Suprapubic skin (tissue), 4 donors: ENCODE measurements at places on chromosomes 1 and 21.

GRCh38 chr1:149925345-149925744, 2.3 kb downstream of the SF3B4 start:
- H3K27ac ChIP-seq: no peak overlapping the region
- no peaks in the 10 kb centered on the region for H3K27me3 ChIP-seq
- DNase-seq: no peak
- H3K4me3 ChIP-seq: no peak overlapping the region
- peaks cover 48% of the 10 kb centered on the region for H3K36me3 ChIP-seq
- H3K4me1 ChIP-seq: peaks cover 32% of the 10 kb centered on the region

DNA sequence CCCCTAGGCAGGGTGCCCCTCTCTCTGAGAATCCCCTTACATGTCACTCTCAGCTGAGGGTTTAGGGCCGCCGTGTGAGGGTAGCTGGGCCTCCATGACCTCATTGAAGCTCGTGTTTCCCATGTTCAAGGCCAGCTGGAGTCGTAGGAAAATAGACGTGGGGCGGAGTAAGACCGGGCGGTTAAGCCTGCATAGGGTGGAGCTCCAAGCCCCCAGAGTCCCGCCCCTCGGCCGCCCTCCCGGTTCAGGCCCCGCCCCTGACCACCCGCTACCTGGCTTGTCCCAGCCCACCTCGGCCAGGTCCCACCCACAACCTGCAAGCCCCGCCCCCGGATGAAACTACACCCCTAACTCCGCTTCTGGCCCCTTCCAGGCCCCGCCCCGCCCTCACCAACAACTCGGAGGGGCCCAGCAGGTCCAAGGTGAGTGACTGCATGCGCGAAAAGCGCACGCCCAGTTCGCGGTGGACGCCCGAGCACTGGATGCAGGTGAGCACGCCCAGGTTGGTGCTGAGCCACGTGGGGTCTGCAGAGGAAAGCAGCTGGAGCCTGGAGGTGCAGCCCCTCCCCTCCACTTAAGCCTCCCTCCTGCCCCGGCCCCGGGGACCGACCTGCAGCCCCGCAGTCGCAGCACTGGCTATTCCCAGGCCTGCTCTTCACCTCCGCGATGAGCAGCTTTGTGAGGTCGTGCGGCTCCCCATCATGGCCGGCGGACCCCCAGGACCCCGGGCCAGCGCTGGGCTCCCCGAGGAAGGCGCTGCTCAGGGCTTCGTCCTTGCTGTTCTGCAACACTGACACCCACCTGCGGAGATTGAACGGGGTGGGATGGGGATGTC, 12.2 kb upstream of the TCEA3 start:
- peaks cover 75% of the 10 kb centered on the region for H3K36me3 ChIP-seq
- DNase-seq: no peak
- no peaks in the 10 kb centered on the region for H3K27me3 ChIP-seq
- H3K27ac ChIP-seq: no peak overlapping the region

DNA sequence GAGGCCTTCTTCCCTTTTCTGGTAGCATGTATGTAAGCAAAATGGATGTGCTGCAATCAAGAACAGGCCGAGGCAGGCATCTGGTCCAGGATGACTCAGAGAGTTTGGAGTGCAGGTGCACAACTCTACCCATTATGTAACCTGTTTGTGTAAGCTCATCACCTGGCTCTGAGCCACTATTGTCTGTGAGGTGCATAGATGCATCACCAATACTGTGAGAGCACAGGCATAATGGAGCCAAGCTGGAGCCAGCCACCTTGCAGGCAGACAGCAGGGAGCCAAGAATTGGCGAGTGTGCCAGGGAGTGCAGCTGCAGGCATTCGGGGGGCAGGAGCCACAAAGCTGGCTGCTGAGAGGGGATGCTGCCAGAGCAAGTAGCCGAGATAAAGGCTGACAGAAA, 549.9 kb upstream of the RGS18 start:
- no peak overlapping the region for H3K4me3 ChIP-seq
- no peak for DNase-seq
- H3K4me1 ChIP-seq: peaks cover 6% of the 10 kb centered on the region
- H3K27ac ChIP-seq: peak overlapping the region; percentile 65
- H3K36me3 ChIP-seq: no peaks in the 10 kb centered on the region

GRCh38 chr1:214044438-214045214, 56.9 kb downstream of the PROX1 start:
- H3K27ac ChIP-seq: no peak overlapping the region
- H3K4me3 ChIP-seq: no peak overlapping the region
- peaks cover 3% of the 10 kb centered on the region for H3K27me3 ChIP-seq
- H3K36me3 ChIP-seq: no peaks in the 10 kb centered on the region
- no peaks in the 10 kb centered on the region for H3K4me1 ChIP-seq
- DNase-seq: no peak

DNA sequence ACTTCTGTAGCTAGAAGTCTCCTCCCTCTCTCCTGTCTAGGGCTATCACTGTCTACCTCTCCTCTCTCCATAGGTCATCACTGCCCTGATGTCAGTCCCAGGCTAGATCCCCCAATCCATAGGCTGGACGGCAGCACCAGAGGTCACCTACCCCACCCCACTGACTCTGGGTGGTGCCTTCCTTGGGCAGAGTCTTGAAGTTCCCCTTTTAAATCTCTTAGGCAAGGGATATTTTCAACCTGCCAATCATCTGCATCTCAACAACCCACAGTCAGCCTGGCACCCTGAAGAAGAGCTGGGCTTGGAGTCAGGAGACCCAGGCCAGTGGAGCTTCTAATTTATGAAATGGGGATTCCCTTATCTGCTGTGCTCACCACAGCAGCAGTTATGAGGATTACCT, 13.2 kb downstream of the MYBPH start:
- H3K4me3 ChIP-seq: no peak overlapping the region
- H3K36me3 ChIP-seq: no peaks in the 10 kb centered on the region
- H3K27ac ChIP-seq: no peak overlapping the region
- H3K27me3 ChIP-seq: peaks cover 16% of the 10 kb centered on the region

DNA sequence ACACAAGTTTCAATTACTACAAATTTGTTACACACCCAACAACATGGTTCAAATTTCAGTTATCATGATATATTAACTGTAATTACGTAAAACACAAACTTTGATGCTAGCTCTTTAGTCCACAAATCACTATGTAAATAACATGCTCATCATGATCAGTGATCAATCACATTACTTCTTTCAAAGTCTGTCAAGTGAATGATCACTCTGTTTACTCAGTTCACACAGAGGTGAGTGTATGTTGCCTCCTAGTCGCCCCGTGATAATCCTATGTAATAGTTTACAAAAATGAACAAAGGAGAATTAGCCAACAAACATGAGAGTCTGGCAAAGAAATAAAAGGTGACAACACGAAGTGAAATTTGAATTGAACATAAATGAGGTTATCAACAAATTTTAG, 14.3 kb downstream of the EDEM3 start:
- DNase-seq: no peak
- H3K4me3 ChIP-seq: no peak overlapping the region
- H3K4me1 ChIP-seq: no peaks in the 10 kb centered on the region
- H3K27me3 ChIP-seq: no peaks in the 10 kb centered on the region

GRCh38 chr1:93976711-93977597, 67.7 kb upstream of the GCLM start:
- no peak overlapping the region for H3K4me3 ChIP-seq
- no peaks in the 10 kb centered on the region for H3K36me3 ChIP-seq
- peaks cover 23% of the 10 kb centered on the region for H3K4me1 ChIP-seq
- H3K27me3 ChIP-seq: no peaks in the 10 kb centered on the region

- H3K36me3 ChIP-seq: no peaks in the 10 kb centered on the region
- DNase-seq: no peak
- H3K4me3 ChIP-seq: no peak overlapping the region
- H3K27me3 ChIP-seq: no peaks in the 10 kb centered on the region
Observed at GRCh38 chr1:115299266-115299665, 38.8 kb downstream of the NGF start.

GRCh38 chr1:246126580-246126979, 380.5 kb downstream of the SMYD3 start:
- H3K4me1 ChIP-seq: no peaks in the 10 kb centered on the region
- no peaks in the 10 kb centered on the region for H3K36me3 ChIP-seq
- H3K27ac ChIP-seq: no peak overlapping the region
- H3K27me3 ChIP-seq: no peaks in the 10 kb centered on the region

DNA sequence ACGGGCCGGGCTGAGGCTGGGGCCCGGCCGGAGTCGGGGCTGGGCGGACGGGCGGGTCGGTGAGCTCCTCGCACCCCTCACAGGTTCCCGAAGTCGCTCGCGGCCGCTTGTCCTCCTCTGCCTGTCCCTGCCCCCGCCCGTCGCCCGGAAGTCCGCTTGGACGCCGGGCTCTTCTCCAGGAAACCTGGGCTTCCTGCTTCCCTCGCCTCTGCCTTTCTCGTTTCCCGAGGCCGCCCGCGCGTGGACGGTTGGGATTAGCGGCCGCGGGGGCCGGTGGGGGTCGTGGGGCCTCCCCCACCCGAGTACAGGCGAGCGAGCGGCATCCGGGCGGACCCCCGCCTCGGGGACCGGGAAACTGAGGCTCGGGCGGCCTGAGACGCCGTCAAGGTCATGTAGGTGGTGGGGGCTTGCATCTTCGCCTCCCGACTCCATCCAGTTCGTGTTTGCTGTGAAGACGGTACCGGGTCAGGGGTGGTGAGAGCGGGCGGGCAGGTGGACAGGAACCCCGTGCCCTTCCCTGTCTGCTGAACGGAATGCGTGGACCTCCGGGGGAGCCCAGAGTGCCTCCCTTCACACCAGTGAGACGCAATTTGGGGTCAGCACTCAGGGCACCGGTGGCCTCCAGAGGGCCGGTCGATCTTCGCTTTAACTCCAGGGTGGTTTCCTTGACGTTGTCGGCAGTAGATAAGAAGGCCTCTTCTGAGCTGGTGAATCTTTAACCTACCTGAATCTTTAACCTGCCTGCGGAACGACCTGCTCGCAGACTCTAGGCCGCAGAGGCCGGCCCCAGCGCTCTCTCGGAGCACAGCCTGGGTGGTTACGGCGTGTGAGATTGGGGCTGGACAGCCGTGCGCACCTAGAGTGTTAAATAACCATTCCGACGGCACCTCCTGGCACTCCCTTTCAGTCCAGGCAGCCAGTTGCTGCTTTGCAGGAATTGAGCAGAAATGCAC, 686 bp downstream of the ARF1 start:
- peak overlapping the region; percentile 97 for H3K4me3 ChIP-seq
- H3K4me1 ChIP-seq: peaks cover 60% of the 10 kb centered on the region
- peak overlapping the region; percentile 98 for H3K27ac ChIP-seq
- no peaks in the 10 kb centered on the region for H3K36me3 ChIP-seq
